ENCODE measurements at places on chromosomes 4 and X.

DNA sequence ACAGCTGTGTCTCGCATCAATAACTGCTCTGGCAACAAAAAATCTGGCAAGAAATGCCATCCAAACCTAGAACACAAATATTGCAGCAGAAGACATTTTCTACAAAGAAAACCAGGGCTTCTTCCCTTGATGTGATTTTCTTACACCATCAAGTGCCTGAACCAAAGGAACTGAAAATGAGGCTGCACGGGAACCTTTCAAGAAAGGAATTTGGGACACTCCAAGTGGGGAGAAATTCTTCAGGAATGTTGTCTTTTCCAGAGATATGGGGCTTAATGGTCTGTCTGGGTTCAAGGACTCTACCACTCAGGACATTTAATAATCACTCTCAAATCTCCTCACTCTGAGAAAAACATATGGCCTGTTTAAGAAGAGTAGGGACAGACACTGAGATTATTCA is 57.6 kb downstream of the PRDM5 start:
- DNase-seq, result no peak

- DNase-seq, result no peak
Observed at GRCh38 chr4:161356351-161356750, 807.4 kb downstream of the FSTL5 start.

DNA sequence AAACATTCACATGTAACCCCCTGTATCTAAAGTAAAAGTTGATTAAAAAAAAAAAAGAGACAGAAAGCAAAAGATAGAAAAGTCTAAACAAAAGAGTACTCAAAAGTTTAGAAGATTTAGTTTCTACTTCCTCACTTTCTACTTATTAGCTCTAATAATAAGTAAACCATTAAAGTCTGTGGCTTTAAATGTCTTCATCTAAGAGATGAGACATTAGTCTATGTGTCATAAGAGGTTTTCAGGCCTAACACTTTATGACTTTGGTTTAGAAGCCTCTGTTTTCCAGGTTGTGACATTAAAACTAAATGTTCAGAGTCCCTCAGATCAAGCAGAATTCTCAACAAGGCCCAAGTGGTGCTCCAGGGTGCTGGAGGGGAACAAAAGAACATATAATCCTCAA is 42.2 kb upstream of the GUCY1A1 start:
- no peak for DNase-seq

DNA sequence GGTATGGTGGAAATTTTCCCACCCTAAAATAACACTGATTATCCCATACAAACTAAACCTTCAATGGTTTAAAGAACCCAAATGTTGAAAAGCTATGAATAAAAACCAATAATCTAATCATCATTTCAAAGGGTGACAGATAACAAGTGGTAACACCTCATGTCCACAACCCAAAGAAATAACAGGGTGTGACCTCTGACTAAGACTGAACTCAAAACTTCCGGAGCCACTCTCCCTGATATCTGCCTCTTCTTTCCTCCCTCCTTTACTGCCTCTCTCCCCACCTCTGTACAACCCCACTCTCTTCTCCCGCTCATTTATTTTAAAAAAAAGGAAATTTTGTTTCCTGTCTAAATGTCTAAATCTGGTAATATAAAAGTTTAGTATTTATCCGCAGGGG is 11.5 kb downstream of the FBXW7 start:
- no peak for DNase-seq

- no peak for DNase-seq
Observed at GRCh38 chr4:173235050-173235449, 66.4 kb downstream of the GALNT7 start.

DNA sequence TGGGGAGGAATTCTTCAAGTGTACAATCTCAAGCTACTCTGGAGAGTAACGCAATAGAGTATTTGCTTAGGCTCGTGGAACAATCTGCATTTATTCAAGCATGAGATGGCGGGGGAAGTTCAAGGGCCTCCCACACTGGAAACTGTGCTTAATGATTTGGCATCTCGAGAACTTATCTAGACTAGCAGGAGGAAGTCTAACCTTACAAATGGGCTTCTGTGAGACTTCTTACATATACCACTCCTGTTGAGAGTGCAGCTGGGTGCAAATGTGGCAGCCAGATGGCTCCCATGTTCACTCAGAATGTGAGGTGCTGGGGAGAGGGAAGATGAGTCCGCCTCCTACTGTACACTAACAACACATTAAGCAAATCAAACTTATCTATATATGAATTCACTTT is 29.3 kb upstream of the PTPN13 start:
- DNase-seq, result no peak

GRCh38 chrX:103919270-103919637 is 43.2 kb upstream of the TMSB15B start:
- DNase-seq, result no peak

- DNase-seq, result no peak
Observed at GRCh38 chr4:53545273-53545672, 46.0 kb downstream of the LNX1 start.

DNA sequence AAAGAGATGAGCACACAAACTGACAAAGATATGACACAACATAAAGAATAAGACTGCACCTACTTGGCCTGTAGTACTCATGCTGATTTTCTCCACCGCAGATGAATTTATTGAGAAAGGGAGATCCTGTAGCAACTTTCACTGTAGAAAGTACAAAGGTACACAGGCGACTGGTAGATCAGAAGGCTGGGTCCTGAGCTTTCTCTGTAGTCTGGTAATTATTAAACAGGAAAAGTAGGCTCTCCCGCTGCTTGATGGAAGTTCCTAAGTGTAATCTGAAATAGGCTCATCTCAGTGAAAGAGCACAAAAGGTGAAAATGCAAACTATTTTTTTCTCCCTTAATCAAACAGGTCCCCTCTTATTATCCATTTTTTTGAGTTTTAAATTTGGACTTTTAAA is at the start of gene ADH6:
Gene ADH6 (minus strand): TSS at position 175 of the 400 bp plus-strand sequence. CDS start 94 bp downstream, at position 81.
- no peak for DNase-seq

DNA sequence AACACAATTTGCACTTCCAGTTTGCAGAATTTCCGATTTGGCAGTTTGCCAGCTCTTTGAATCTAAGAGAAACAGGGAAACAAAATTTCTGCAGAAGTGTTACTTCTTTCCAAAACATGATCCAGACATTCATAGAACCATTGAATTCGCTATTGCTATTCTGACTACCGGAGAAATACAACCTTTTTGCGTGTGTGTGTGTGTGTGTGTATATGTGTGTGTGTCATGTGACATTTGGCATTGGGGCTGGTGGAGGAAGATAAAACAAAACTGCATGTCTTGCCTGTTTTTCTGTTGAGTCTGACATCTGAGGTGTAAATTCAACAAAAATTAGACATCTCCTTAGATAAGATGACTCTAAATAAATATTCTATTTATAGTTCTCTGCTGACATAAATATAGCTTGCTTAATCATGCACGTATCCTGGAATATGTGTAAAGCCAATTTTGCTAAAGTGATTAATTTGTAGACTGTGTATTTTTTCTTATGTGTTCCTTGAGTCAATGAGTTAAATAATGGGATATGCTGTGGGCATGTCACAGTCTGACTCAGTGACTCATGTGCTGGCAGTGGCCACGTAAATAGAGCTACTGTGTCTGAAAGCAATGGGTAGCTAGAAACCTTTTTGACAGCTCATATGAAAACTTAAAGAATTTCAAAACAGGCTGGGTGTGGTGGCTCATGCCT is 98.9 kb downstream of the HPGD start:
- no peak for DNase-seq

- no peak for DNase-seq
Observed at GRCh38 chr4:186170966-186171365, 20.4 kb upstream of the CYP4V2 start.

DNA sequence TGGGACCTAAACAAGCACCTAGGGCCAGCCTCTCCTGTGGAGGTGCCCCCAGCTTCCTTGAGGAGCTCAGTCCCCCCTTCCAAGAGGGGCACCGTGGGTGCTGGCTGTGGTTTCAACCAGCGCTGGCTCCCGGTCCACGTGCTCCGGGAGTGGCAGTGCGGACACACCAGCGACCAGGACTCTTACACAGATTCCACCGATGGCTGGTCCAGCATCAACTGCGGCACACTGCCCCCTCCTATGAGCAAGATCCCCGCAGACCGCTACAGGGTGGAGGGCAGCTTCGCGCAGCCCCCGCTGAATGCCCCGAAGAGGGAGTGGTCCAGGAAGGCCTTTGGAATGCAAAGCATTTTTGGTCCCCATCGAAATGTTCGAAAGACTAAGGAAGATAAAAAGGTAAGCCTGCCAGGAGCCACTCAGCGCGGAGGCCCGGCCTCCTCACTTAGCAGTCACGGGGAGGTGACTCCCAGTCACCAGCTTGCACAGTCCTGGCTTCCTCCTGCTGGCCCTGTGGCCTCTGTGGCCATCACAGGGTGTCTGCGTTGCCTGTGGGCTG is 24.9 kb downstream of the RGS12 start:
- no peak for DNase-seq

DNA sequence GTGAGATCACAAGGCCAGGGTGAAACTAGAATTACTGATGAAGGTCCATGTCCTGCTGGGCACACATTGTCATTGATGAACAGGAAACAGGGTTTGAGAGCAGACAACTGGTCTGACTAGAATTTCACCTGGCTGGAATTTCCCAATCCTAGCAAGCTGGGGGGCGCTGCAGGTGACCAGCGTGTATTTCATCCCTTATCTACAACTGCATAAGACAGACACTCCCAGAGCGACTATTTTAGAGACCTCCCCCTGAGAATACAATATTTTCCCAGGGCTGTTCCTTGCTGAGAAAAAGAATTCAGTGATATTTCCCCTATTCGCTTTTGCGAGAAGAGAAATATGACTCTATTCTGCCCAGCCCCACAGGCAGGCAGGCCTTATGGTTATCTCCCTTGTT is 432.6 kb upstream of the GALNT7 start:
- no peak for DNase-seq

DNA sequence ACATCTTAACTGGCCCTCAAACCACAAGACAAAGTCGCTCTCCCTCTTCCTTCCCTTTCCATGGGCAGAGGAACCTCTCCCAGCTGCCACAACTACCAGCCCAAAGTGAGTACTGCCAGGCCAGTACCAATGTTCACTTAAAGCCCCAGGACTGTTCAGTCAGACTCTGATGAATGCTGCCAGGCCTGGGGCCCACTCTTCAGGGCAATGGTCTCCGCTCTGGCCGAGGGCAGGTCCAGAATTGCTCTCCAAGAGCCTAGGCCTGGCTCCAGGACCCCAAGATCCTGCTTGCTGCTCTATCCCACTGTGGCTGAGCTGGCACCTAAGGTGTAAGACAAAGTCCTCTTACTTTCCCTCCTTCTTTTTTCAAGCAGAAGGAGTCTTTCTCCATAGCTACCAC is 790.9 kb downstream of the KLHL13 start:
- no peak for DNase-seq

DNA sequence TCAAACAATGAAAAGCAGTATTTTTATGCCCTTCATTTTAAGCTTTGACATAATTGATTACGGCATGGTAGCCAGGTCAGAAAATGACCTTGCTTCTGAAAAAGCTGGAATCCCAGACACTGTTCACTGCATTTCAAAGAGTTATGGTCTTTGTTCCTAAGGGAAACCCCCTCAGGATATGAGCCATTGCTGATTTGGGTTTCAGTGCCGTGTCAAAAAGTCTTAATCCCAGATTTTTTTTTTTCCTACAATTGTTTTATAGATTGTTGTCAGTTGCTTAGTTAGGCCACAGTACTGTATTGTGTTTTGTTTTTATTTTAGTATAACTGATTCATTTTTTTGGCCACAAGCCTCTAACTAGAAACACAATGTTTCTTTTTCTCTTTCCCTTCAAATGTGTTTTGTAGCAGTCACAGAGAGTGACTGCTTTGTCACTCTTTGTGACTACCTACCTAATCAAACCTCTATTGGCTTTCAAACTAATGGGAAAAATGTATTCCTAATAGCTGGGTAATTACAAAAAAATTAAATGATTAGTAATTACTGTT is 10.3 kb downstream of the WDR44 start:
- no peak for DNase-seq

DNA sequence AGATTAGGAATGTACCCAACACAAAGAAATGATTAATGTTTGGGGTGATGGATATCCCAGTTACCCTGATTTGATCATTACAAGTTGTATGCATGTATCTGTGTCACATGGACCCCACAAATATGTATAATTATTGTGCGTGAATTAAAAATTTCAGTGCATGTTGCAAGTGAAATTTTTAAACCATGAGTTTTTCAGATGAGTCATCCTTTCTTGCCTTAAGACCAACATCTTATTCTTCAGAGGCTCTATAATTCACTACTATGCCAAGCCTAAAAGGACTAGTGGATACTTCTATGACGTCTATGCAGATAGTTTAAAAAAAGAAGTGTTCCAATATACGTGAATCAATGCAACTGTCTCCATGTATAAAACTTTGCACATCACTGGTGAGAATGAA is 113.0 kb upstream of the SH3RF1 start:
- DNase-seq, result no peak

GRCh38 chrX:117752745-117753144 is 363.9 kb downstream of the KLHL13 start:
- DNase-seq, result no peak

GRCh38 chr4:109873791-109874514 is 26.0 kb downstream of the LRIT3 start:
- no peak for DNase-seq

DNA sequence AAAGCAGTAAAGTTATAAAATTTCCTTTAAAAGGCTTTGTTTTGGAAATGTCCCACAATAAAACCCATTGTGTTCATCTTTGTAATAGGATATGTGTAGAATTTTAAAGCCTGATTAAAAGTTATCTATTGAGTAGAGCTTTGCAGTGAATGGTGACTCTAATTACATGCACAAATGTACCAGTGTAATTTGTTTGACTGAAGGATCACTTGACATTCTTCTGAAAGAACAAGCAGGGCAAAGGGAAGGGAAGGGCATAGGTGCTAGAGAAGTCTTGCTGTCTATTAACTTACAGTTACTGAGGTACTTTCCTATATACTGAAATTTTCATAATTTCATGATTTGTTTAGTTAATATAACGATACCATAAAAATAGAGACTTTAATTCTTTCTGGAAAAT is 70.8 kb downstream of the STIM2 start:
- DNase-seq, result no peak

GRCh38 chrX:9465380-9466123 is 694 bp downstream of the TBL1X start:
- DNase-seq, result no peak

- no peak for DNase-seq
Observed at GRCh38 chrX:124502166-124502565, 155.8 kb downstream of the SH2D1A start.

DNA sequence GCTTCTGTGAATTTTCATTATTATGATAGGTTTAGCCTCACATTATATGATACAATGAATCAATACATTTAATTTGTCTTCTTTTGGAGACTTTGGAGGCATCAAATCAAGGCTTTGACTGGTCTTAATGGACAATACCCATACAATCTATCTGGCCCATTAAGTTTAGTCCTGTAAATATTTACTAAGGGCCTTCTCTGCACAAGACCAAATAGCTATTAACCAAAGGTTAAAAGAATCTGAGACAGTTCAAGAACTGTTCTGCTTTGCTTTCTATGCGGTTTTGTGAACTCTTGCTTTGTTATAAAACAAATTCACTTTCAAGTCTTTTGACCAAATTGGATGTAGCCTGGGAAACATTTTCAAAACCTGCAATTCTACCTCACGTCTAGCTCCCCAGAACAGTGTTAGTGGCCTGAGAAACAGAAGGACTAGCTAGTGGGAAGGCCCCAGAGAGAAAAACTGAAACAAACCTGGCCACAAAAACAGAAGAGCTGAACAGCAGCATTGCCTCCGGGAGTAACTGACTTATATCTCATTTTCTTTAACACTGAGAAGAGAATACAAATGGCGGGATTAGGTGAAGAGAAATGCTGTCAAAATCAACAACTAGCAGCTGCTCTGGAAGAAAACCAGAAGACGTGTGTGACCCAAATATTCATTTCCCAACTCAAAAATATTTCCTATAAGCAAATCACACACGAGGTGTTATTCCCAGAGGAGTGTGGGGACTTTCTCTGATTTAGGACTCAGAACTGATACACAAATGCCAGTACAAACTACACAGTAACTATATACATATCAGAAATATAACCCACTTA is 548 bp downstream of the TLR1 start:
- DNase-seq, result no peak
